ENCODE measurements at places on chromosomes 1 and 21. TPM values are rescaled to one million over a fixed set of nuclear protein-coding genes. Genes with fewer than 3 reads are reported as not detected.

The S100A12 gene
- not detected for total RNA-seq

The KAZN gene
- 36.3 TPM for total RNA-seq

The BNIPL gene
- total RNA-seq: 4.2 TPM

The FMOD gene
- total RNA-seq: 86.0 TPM

The C8B gene
- not detected for total RNA-seq

The SFN gene
- total RNA-seq: 2.7 TPM

The PLEKHA6 gene
- 34.0 TPM for total RNA-seq

The DRAXIN gene
- total RNA-seq: 1.1 TPM

The CFHR5 gene
- not detected for total RNA-seq

The KRTAP24-1 gene
- total RNA-seq: not detected

The ELAPOR1 gene
- 0.86 TPM for total RNA-seq

The CRYBG2 gene
- 10.9 TPM for total RNA-seq

The EPB41 gene
- total RNA-seq: 63.7 TPM

The ITGB2 gene
- 0.74 TPM for total RNA-seq

The LAPTM5 gene
- total RNA-seq: not detected

The RGSL1 gene
- not detected for total RNA-seq

The NFASC gene
- total RNA-seq: 0.72 TPM

The WNT3A gene
- total RNA-seq: not detected

The MXRA8 gene
- total RNA-seq: 163 TPM

The FCRLA gene
- not detected for total RNA-seq

The CTH gene
- total RNA-seq: 4.8 TPM

The FCRL2 gene
- not detected for total RNA-seq

The IKBKE gene
- 8.4 TPM for total RNA-seq

The HSD3B1 gene
- total RNA-seq: not detected

The C1orf94 gene
- not detected for total RNA-seq

The PGLYRP4 gene
- not detected for total RNA-seq

The EXTL1 gene
- total RNA-seq: 7.1 TPM

The LAMC2 gene
- total RNA-seq: 9.9 TPM

The ARHGEF16 gene
- 20.3 TPM for total RNA-seq

The CHD5 gene
- 4.9 TPM for total RNA-seq

The DNAJC28 gene
- total RNA-seq: 3.1 TPM

Data from mesothelial cell of epicardium (in vitro differentiated cells).